Progenitor cell of endocrine pancreas (in vitro differentiated cells): ENCODE measurements at places on chromosomes 11 and 22. TPM values are rescaled to one million over a fixed set of nuclear protein-coding genes. Genes with fewer than 3 reads are reported as not detected.

MED17 gene
- total RNA-seq = 55.7 and 57.8 TPM in 2 replicates

ANAPC15 gene
- total RNA-seq = 56.1 and 61.3 TPM in 2 replicates

PNPLA5 gene
- not detected in 2 replicates for total RNA-seq

FADS1 gene
- total RNA-seq = 114 and 121 TPM in 2 replicates

NCR3LG1 gene
- 1.3 and 2.1 TPM in 2 replicates for total RNA-seq

TRIM64C gene
- total RNA-seq = not detected in 2 replicates
